ENCODE measurements at places on chromosomes 7 and 10. TPM values are rescaled to one million over a fixed set of nuclear protein-coding genes. Genes with fewer than 3 reads are reported as not detected.

The DENND2A gene
- total RNA-seq: not detected

GRCh38 chr7:106992511-106992910, 52.0 kb upstream of the PRKAR2B start:
- no peak for DNase-seq

GRCh38 chr7:25409897-25410636, 181.8 kb upstream of the NPVF start:
- DNase-seq: no peak

The PNLIP gene
- total RNA-seq: not detected

The RBM20 gene
- 0.05 TPM for total RNA-seq

GRCh38 chr10:122121059-122121458, 132.1 kb downstream of the TACC2 start:
- no peak for DNase-seq

DNA sequence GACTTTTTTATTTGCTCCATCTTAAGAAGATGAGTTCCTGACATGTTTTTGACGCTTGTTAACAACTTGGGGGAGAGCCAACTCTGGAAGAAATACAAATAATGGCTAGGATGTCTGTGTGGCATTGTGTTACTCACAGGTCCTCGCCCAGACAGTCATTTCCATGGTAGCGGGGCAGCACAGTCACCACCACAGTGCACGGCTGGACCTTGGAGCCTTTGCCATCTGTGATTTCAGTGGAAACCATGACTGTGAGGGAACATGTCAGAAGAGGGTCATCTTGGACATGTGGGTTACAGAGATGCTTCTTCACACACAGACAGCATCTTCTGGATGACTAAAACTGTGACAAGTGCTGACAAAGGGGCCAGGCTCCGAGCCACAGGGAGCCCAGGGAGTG, 74.5 kb downstream of the PKD1L1 start:
- DNase-seq: peak; percentile 16

The ADAM22 gene
- 1.1 TPM for total RNA-seq

- no peak for DNase-seq
Observed at GRCh38 chr10:5466451-5467206, 32.7 kb downstream of the CALML5 start.

- peak; percentile 48 for DNase-seq
Observed at GRCh38 chr10:129332476-129332875, 134.6 kb upstream of the MGMT start.

DNA sequence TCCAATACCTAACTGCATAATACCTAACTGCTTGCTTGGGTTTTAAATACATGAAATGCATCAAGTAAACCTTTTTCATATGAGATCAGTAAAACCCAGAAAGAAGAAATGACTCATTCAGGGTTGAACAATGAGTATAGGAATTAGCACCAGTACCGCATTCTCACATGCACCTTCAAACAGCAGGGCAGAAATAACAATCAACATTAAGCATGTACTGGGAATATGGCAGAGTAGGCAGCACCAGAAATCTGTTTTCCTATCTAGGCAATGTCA, 850.3 kb upstream of the SORCS1 start:
- no peak for DNase-seq

The C10orf67 gene
- 0.41 TPM for total RNA-seq

GRCh38 chr10:23694921-23695824, 256.3 kb downstream of the OTUD1 start:
- DNase-seq: no peak

DNA sequence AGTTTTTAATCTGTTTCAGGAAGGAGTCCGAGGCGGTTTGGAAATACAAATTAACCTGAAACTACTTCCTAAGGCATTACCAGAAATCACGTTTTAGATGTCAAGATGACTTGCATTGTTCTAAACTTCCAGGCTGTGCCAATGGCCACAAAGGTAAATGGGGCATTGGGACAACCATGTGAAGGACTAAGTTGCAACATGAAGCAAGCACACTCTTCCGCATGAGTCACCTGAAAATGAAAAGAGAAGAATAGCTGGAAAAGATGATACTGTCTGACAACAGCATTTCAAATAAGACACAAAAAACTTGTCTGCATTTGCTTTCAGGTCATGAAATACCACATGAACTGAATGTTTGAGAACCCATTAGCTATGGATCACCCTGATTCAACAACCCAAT, 262.1 kb downstream of the AHR start:
- DNase-seq: no peak

GRCh38 chr10:99770408-99771045, 11.9 kb upstream of the ABCC2 start:
- no peak for DNase-seq
